CD4-positive, alpha-beta T cell treated with Interleukin-12 subunit alpha and Interleukin-12 subunit beta, for 1 hour (primary cell): ENCODE measurements at places on chromosomes 12 and 14.

DNA sequence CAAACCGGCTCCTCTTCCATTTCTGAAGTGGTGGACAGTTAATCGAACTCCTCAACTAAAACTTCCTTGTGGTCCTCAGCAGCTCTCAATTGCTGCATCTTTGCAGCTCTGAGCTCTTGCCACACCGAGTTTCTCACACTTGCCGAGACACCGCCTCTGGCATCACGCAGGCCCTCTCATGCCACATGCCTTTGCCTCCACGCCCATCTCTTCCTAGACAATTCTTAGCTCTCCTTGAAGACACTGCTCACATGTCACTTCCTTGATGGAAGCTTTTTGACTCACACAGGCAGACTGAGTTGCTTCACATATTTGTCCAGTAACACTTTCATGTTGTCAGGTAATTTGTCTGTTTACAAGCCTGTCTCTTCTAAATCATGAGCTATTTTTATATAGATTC, 29.2 kb downstream of the KCNA1 start:
- no peak for DNase-seq

GRCh38 chr12:47314996-47315395, 235.2 kb upstream of the AMIGO2 start:
- DNase-seq: no peak

GRCh38 chr14:61088081-61088480, 107.0 kb downstream of the SLC38A6 start:
- DNase-seq: no peak

- no peak for DNase-seq
Observed at GRCh38 chr12:50557421-50557820, 52.6 kb downstream of the DIP2B start.

DNA sequence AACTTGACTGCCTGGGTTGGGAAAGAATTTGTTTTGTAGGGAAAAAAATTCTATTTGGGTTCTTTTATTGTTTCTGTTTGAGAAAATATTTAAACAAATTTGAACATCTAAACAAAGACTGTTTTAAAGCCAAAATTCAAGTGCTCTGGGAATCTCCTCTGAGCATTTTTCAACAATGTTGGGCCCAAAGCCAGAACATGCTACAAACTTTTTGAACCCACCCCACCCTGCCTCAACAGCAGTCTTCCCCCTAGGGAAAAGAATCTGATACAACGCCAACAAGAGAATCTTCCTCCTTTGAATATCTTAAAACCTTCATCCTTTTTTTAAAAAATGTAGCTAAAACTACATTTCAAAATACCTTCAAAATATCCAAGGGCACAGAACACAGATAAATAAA, 20.4 kb upstream of the NID2 start:
- no peak for DNase-seq

GRCh38 chr14:80496090-80496489, 284.8 kb upstream of the DIO2 start:
- no peak for DNase-seq

- DNase-seq: no peak
Observed at GRCh38 chr12:93679308-93679925, 2.2 kb downstream of the CRADD start.

DNA sequence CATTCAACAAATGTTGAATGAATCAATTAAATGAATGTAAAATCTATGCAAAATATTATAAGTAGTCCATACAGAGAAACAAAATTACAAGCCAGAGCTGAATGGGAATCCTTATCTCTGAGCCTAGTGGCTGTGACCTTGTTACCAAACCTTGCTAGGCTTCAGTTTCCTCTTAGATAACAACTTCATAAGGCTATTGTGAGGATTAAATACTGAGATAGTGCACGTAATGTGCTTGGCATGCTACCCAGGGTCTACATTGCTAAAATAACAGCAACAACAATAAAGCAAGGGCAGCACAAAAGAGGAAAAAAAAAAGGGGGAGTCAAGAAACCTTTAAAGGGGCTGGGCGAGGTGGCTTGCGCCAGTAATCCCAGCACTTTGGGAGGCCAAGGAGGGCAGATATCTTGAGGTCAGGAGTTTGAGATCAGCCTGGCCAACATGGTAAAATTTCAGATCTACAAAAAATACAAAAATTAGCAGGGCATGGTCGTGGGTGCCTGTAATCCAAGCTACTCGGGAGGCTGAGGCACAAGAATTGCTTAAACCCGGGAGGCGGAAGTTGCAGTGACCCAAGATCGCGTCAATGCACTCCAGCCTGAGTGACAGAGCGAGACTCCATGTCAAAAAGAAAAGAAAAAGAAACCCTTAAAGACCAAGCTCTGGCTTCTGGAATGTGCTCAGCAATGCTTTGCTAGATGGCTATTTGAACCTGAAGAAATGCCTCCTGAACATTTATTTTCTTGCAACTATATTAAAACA, 14.1 kb downstream of the STAB2 start:
- no peak for DNase-seq

GRCh38 chr14:74018174-74018585, 908 bp downstream of the ENTPD5 start:
- peak; percentile 21 for DNase-seq

DNA sequence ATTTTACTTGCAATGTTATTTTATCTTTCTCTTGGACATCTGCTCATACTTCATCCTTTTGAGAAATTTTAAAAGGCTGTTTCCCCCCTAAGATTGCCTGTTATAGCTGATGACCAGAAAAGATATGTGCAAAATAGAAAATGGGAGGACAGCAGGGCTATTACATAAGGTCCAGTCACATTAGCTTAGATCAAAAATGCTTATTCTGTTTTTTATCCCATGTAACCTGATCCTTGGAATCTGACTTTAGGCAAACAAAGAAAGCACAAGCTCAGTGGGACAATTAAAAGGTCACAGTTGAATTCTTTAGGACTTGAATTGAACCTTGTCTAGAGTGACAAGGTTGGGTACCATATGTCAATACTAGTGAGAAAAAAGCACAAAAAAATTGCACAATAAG, 65.1 kb upstream of the TRHDE start:
- DNase-seq: no peak

- DNase-seq: no peak
Observed at GRCh38 chr12:120141336-120141735, 24.8 kb upstream of the RAB35 start.
